ENCODE measurements at places on chromosomes 5 and 9.

DNA sequence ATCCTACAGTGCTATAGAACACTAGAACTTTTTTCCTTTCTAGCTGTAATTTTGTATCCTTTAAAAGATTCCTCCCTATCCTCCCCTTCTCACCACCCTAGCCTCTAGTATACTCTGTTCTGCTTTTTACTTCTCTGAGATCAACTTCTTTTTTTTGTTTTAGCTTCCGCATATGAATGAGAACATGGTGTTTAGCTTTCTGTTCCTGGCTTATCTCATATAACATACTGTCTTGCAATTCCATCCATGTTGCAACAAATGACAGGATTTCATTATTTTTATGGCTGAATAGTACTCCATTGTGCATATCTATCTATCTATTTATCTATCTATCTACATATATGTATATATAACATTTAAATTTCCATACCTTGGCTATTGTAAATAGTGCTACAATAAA lies 126.0 kb upstream of the MAN2A1 start:
- DNase-seq = no peak

- no peak for DNase-seq
These were observed 56.2 kb downstream of the CTNNA1 start for GRCh38 chr5:138809391-138809790.

GRCh38 chr5:171633776-171634470 lies 151.7 kb upstream of the SMIM23 start:
- DNase-seq = no peak

DNA sequence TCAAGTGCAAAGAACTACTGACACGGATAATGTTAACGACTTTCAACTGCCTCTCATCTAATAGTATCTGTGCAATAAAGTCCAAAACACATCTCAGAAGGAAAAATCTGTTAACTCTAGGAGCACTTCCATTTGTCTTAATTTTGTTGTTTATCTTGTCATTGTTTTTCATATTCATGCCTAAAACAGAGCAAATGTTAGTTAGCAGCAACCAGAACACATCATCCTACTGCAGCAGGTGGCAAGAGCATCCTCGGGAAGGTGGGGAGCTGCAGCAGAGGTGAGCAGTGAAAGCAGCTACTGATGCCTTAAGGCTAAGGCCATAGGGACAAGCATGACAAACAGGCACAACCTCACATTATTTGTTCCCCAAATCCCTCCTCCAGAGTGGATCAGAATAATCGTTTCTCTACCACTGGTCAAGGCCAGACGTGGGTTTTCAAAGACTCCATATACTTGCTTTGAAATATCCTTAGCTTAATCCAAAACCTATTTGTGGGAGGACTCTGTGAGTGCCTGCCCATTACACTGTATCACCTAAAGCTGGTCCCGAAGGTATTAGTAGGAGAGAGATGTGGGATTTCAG lies 1.0 kb downstream of the HMGCS1 start:
- no peak for DNase-seq

DNA sequence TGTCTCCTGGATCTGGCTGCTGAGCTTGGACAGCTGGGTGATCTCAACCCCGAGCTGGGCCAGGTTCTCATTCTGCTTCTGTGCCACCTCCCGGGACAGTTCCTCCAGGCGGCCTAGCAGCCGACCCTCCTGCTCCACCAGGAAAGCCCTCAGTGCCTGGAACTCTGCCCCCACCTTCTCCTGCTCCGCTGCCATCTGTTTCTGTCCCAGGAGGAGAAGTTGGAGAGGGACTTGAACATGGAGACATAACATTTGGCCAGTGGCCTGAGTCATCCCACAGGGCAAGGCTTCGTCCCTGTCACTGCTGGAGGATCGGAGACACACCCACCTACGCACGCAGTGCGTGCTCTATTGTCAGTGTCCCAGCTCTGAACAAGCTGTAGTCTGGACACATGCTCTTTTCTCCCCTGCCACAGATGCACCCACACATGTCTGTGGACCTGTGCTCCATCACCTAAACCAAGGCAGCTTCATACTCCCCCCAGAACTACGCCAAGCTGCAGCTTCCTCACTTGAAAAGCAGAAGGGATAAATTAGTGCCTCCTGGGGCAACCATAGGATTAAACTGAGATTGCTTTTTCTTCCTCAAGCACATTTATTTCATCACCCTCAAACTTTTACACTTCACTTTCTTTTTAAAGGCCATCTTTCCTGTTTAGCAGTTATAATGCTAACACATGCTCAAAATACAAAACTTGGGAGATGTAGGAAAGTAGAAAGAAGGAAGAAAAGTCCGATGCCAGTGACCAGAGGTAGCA lies 4.9 kb downstream of the TRIM7 start:
- DNase-seq = no peak

DNA sequence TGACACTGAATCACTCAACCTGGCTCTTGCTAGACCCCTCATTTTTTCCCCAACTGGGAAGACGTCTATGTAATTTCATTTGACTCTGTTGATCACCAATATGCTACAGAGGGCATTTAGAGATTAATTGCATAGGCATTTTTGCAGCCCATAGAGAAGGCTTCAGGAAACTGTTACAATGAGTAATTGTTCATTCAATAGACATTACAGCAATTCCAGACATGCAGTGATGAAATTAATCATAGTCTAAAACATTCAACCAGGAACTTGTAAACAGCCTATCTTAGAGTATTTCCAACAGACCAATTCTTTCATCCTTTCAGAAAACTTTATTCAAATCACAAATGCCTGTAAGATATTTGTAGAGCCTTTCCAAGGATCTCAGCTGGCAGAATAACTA lies 122.3 kb downstream of the MARCHF11 start:
- DNase-seq = no peak

All from right lobe of liver (tissue), 6 donors.